Stimulated activated CD8-positive, alpha-beta memory T cell treated with anti-CD3 and anti-CD28 coated beads, Interleukin-4, amount 100 ng/mL, for 1 hour (primary cell): ENCODE measurements at places on chromosomes 7 and 10.

- DNase-seq: no peak
Measured at GRCh38 chr7:66163186-66163610, 41.9 kb upstream of the TPST1 start.

- no peak for DNase-seq
Measured at GRCh38 chr10:103855852-103856796, 748 bp upstream of the SH3PXD2A start.

DNA sequence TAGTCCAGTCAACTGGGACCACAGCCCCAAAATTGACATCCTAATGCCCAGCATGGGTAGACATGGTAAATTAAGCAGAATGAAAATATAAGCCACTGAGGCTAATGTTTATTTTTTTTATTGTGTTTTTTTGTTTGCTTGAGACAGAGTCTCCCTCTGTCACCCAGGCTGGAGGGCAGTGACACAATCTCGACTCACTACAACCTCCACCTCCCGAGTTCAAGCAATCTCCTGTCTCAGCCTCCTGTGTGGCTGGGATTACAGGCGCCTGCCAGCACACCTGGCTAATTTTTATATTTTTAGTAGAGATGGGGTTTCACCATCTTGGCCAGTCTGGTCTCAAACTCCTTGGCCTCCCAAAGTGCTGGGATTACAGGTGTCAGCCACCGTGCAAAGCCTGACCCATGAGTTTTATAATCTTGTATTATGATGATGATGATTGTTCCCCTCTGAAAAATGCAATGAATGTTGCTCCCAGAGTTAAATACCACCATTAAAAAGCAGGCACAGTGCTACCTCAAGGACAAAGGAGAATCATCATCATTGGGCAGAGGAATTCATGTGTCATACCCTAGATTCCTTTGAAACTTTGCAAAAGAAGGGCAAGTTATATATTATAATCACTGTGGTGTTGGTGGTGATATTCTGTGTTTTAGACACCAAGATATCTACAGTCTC lies 228.0 kb downstream of the PARD3 start:
- DNase-seq: no peak

DNA sequence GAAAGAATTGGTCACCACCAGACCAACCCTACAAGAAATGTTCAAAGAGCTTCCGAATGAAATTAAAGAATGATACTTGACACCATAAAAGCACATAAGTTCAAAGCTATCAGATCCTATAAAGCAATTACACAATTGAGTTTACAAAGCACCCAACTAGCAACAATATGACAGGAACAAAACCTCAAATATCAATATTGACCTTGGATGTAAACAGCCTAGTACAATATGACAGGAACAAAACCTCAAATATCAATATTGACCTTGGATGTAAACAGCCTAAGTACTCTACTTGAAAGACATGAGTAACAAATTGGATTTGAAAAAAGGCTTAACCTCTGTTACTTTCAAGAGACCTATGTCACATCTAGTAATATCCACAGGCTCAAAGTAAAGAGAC lies 1201.4 kb downstream of the XPNPEP1 start:
- DNase-seq: no peak

GRCh38 chr7:128728598-128728997 lies 10.6 kb upstream of the CALU start:
- no peak for DNase-seq

GRCh38 chr10:36578306-36578705 lies 547.1 kb upstream of the ANKRD30A start:
- DNase-seq: no peak

- DNase-seq: no peak
Measured at GRCh38 chr10:87978166-87978565, 114.7 kb downstream of the PTEN start.

- DNase-seq: no peak
Measured at GRCh38 chr7:114925434-114925833, 3.5 kb downstream of the MDFIC start.

DNA sequence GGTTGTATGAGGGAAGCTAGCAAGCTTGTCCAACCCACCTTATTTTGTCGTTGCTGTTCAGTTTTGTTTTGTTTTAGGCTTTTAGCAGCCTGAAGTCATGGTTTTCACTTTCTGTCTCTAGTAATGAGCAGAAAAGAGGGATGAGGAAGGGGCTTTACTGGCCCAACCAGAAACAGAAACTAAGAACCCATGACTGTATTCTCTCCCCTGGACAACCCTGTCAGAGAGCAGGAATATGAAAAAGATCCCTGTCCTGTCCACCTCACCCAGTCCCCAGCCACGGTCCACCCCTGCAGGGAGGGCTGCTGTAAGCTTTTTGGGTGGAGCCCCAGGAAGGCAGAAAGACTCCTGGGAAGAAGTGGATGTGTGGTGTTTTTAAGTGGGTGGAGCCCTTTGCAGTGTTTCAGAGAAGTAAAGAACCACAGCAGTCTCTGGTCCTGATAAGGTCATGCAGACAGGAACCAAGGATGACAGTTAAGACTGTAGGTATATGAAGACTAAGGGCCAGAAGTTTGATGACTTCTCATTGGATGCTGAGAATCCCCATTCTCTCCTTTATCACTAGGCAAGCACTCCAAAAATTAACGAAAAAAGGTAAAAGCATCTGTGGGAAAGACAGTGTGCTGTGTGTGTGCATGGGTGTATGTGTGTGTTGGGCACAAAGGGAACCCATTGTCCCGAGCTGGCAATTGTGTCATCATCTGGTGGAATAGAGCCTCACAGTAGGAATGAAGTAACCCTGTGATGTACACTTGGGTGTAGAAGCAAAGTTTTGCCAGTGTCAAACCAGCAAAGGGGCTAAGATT lies 13.8 kb downstream of the MRPL32 start:
- no peak for DNase-seq

- DNase-seq: no peak
Measured at GRCh38 chr10:73865459-73866442, 8.6 kb downstream of the CAMK2G start.

DNA sequence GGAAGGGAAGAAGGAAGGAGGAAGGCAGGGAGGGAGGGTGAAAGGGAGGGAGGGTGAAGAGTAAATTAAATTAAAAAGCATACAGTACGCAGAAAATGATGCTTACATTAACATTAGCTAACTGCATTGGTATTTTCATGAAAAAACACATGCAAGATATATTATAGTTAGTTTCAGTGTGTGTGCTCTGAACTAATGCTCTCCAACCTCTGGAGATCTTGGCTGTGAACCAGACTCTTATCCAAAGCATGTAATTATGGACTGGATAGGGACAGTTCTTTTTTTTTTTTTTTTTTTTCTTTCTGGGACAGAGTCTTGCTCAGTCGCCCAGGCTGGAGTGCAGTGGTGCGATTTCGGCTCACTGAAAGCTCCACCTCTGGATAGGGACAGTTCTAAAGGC lies 357.0 kb downstream of the FRMD4A start:
- DNase-seq: no peak

GRCh38 chr7:31020161-31020560 lies 31.9 kb upstream of the ADCYAP1R1 start:
- no peak for DNase-seq

DNA sequence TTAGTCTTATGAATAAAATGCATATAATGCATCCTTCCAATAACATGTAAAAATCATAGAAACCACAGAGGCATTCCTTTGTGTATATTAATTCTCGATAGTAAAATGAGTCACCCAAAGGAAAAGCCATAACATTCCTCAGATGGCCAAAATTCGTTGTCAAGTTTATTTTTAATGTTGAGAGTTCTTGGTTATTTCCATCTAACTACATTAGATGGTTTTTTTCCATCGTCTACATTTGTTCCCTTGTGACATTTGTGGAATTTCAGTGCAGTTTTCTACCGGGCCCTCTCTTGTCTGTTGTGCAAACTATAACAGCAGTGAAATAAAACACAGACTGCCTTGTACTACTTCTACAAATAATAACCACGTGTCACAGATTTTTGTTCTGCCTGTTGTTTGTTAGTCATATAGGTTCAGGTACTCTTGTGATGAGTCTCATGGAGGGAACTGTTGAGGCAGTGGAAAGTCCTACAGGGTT lies 54.7 kb upstream of the CCAR1 start:
- DNase-seq: no peak

DNA sequence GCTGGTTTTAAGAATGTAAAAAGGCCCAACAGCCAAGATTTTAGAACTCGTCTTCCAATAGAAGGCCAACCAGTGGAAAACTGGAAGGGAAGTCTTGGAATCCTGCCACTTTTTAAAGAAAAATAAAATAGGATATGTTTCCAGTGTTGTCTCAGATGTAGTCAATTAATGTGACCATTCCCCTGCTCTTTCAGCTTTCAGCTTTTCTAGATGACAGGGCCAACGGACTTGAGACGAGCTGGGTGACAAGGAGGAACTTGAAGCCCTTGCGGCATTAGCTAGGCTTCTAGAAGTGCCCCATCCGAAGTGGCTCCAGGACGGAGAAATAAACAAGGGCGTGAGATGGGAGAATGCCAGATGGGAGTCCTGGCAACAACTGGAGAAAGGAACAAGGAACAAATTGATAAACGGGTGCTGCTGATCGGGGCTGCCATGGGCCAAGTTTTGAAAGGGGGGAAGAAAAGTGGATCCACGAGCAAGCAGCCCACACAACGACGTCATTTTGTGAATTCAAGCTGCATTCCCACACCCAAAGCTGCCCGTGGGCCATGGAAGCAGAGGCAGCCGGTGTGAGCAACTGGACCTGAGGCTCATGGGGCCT lies 42.3 kb downstream of the CTBP2 start:
- DNase-seq: no peak

DNA sequence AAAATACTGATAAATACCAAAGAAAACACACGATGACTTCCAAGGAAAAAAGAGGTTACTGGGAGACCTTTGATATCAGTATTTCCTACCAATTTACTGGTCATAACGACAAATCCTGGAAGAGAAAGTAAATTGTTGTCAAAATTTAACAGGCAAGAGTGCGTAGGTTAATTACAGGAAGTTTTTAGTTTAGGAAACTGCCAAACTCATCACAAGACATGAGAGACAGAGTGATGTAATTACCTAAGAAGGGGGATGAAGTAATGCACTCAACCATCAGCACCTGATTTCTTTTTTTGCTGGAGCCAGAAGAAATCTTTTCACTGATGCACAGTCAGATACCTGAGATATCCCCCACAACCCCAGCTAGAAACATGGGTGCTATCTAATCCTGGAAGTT lies 16.8 kb downstream of the MACC1 start:
- no peak for DNase-seq

DNA sequence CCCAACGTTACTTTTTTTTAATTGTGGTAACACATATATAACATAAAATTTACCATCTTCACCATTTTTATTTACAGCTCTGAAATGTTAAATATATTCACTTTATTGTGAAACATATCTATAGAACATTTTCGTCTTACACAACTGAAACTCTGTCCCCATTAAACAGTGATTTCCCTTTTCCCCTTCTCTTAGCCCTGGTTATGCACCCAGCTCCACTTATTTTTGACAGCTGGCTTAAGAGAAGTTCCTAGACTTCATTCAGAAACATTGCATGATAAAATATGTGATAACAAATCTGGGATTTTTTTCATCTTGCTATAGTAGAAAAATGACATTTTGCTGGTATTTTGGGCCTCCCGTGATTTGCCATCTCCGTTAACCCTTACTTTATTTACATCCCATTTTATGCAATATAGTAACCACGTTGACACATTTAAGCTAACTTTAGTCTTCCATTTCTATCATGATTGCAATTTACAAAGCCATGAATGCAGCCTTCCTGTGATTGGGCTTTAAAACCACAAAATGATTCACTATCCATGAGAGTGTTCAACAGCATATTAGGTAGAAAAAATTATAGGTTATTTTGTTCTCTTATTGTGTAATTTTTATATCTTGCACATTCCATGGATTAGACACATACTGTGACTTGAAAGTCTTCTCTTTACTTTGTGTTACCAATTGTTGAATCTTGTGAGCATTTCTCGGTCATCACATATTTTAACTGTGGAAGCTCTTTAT lies 139.6 kb downstream of the SND1 start:
- no peak for DNase-seq

GRCh38 chr7:100694098-100694745 lies at the start of gene GIGYF1:
Gene GIGYF1 (minus strand): TSS chr7:100694250. CDS start chr7:100688238, 6,012 bp downstream.
- peak; percentile 46 for DNase-seq

DNA sequence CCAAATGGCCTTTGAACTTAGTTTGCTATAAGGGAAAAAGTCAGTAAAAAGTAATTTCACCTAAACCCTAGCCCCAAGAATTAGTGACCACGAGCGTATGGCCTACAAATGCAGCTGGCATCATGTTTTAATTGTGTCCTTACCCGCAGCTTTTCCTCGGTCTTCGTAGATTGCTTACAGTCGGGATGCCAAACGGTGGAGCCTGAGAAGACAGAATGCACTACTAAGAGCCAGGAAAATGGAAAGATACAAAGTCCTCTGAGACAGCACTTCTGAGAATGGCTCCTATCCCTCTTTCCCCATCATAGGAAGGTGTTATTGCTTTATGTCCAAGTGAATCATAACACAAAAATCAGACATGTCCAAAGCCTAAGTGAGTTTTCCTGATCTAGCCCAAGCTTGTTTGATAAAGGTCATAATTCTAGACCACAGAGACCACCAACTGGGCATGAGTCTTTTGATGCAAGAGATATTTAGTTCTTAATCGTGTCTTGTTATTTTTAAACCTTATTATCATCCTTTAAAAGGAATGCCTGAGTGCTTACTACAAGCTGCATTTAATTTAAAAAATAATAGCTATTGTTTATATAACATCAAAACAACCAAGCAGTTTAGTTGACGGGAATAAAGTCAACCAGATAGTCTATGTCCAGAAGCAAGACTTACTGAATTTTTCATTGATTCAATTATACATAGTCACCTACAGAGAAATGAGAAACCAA lies 83.7 kb upstream of the AFAP1L2 start:
- DNase-seq: no peak

DNA sequence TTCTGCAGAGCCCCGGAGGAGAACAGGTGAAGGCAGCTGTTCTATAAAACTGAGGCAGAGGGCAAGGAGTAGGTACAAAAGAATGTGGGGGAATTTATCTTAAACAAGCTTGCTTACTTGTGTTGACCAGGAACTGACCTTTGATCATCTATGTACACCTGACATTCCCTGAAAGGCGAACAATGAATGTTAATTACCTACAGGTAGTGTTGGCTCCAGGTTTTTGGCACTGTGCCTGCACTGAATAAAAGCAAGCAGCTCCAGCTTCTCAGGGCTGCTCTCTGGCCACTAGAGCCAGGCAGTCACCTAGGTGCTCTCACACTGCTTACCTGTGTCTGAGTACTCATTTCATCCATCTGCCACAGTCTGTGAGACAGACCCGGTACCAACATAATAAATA lies 87.0 kb downstream of the RAPGEF5 start:
- no peak for DNase-seq

DNA sequence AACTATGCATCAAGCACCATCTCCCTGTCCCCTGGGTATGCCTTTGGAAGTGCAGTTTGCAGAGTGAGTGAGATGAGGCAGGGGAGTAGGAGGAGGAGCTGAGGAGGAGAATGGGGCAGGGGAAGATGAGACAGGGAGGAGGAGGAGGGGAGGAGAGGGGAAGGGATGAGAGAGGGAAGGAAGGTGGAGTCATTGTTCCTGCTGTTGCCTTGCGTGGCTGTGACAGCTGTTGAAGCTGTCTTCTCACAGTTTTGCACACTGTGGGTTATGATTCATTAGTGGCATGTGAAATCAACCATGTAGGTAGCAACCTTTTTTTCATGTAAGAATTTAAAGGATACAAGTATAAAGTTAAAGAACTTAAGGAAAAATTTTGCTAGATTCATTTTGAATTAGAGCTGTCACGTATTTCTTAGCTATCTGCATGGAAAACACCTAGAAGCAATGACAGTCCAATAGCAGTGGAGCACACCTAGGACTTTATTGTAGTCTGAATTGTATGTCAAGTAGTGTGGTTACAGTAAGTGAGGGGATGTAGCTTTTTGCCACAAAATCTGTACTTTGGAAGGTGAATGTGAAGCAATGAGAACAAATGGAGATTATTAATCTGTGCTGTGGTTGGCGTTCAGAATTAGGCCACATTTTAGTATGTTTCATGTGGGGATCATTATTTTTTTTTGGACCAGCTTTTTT lies 21.7 kb downstream of the CCM2 start:
- no peak for DNase-seq
